ENCODE measurements at places on chromosomes 13 and 19.

GRCh38 chr19:40223135-40223822 lies 3.2 kb downstream of the CCNP start:
- no peak for DNase-seq

DNA sequence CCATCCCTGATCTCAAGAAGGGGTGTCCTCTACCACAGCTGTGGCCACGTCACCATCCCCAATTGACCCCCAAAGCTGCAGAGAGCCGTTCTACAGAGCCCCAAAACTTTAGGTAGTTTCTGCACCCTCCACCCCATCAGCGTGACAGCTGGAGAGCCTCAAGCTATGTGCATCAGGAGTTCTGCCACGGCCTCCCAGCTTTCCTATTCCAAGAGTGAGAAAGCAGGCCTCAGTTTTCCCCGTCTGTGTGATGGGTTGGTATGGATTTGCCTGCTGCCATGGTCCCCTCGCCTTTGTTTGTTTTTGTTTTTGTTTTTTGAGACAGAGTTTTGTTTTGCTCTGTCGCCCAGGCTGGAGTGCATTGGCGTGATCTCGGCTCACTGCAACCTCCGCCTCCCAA lies 1.5 kb downstream of the BCL3 start:
- DNase-seq, result no peak

GRCh38 chr13:50226515-50227155 lies 211.4 kb downstream of the KCNRG start:
- no peak for DNase-seq

DNA sequence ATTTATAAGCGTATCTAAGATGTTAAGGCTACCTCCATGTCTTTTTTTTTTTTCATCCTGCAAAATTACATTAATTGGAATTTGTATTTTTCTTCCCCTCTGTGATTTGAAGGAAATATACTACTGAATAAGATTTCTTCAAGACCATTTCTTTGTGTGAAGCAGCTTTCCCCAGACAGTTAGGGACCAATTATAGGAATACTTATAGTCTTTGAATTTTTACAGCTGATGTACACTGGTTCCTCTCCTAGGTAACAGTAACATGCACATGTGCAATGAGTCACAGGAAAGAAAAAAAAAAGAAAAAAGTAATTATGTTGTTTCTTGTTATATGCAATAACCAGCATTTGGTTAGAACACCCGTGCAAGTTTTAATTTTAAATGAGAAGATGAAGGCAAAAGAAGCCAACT lies 82.0 kb downstream of the PCDH9 start:
- DNase-seq, result no peak

DNA sequence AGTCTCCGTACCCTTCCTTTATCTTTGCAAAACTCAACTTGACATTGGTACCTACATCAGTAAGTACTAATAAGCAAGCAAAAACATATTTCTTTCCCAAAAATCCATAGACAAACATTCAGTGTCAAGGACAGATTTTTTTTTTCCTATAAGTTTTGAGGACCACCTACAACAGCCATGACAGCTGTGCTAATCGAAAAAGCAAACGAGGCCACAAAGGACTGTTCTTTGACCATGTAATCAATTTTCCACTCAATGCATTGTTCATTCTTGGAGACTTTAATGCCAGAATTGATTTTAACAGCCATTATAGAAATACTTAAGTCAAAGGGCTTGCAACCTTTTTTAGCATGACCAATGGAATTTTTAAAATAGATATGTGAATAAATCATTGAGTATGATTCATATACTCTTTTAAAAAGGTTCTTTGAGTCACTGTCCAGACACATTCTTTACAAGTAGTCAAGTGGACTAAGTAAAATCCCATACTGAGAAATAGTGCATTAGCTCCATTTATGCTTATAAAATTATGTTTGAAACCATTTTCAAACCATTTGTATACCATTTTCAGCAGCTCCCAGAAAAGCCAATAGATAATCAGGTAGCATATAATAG lies 323.9 kb downstream of the MZT1 start:
- DNase-seq, result no peak

DNA sequence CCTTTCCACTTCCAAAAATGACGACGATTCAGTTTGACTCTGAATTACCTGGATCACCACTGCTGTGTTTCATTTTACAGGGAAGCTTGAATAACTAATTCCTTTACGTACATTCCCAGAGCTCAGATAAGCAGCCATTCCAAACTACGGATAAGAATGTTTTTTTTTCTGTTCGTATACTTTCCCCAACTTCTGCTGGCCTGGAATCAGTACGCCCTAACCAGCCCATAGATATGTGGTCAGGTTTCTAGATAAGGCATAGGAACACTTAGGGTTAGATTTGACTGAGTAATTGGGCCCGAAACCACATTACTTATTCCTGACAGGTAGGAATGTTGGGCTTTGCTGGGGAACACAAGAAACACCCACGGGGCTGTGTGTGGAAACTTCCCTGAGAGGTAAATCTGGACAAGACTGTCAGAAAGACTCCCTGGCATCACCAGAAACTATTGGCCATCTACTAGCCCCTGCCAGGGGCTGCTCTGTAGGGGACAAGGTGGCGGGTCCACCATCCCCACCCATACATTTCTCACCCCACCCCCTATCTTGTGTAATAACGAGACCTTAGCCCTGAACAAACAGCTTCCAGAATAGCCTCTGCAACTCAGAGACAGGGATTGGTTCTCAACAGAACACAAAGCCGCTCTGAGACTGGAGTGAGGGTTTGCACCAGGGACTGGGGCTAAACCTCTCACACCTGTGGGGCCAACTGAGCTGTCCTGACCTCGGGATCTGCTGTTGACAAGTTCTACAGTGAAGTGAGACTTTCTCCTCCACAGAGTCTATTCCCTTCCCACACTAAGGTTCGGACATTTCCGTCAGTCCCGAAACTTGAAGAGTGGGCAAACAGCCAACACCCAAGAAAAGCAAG lies 15.6 kb downstream of the RHPN2 start:
- no peak for DNase-seq

- no peak for DNase-seq
Measured at GRCh38 chr13:40460116-40460515, 206.3 kb downstream of the FOXO1 start.

DNA sequence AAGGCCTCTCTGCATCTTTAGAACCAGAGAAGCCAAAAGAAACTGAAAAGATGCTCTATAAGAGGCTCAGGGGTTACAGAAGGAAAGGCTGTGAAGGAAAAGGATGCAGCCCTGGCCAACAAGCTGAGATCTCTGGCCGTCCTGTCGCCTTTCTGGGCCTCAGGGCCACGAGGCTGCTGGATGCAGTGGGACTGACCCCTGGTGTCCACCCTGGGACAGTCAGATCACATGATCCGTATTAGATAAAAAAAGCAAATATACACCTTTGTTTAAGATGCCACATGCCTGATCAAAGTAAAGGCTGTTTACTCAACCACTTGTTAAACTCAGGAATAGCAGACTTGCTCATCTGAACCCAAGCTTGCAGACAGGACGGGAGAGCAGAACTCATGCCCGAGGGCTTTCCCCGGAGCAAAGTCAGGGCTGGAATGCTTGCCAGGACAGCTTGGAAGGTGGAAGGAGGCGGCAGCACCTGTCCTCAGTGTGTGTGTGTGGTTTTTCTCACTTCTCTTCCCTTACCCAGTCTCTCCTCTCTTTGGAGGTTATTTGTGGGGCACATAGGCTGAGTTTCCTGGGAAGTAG lies 206.5 kb upstream of the TSHZ3 start:
- DNase-seq, result no peak

DNA sequence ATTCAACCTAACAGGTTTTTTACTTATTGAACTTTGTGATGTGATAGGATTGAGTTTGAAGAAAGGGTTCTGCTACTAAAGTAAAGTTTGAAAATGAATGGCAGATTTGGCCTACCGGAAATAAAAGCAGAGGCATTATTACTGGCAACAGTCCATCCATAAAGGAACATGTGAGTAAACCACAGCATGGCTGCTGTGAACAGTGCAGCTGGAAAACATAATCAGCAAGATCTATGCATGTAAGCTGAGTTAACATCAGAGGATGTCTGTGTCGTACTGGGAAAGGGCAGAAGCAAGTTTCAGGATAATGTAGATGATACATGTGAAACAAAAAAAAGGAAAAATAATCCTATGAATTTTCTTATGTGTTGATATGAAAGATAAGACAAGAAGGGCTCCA lies 87.6 kb downstream of the CYSLTR2 start:
- DNase-seq, result no peak

GRCh38 chr19:17680230-17680722 lies 7.9 kb downstream of the UNC13A start:
- DNase-seq, result peak; percentile 25

GRCh38 chr13:108439556-108439955 lies 170.0 kb downstream of the TNFSF13B start:
- DNase-seq, result no peak

DNA sequence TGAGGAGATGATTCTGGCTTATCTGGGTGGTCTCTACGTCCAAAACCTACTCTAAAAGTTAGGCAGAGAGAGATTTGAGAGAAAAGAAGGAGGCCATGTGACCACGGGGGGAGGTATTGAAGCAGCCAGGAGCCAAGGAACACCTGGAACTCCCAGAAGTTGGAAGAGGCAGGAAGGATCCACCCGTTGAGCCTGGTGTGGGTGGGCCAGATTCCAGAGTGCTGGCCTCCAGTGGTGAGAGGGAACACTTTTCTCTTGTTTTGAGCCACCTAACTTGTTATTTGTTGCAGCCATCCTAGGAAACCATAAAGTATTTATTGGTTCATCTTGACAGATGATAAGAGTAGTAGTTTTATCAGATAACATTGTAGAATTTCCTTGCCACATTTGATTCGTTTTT lies 396.9 kb downstream of the MYO16 start:
- no peak for DNase-seq

DNA sequence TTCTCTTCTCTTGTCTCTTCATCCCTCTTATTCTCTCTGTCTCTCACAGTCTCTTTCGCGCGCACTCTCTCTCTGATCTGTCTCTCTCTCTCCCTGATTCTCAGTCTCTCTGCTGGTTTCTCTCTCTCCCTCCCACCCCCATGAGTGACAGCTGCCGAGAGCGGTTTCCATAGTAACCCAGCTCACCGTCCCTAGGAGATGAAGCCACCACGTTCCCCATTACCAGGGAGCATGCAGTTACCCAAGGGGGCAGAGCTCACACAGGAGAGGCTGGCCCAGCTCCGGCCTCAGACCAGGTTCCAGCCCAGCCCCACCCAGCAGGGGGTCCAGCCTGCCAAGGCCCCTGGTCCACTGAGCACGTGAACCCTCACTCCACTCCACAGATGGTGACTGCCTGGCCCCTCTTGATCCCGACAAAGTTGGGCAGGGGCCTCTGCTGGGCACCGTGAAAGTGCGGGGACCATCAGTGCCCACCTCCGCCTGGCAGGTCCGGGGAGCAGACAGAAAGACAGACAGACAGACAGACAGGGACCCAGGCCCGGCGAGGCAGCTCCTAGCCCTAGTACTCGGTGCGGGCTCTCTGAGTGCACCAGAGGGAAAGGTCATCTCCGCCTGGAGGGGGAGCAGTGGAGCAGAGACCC lies 50.6 kb downstream of the CELF5 start:
- DNase-seq, result peak; percentile 28

DNA sequence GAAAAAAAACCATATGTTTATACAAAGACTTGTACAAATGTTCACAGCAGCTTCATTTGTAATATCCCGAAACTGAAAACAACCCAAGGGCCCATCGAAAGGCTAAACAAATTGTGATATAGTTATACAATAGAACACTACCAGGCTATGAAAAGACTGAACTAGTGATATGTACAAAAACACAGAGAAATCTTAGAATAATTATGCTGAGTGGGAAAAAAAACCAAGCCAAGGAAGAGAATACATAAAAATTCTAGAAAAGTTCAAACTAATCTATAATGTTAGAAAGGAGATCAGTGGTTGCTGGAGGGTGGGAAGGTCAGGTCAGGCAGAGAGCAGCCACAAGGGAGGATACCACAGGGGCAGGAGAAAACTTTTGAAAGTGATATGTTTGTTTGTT lies 7.8 kb downstream of the PABPC3 start:
- no peak for DNase-seq

DNA sequence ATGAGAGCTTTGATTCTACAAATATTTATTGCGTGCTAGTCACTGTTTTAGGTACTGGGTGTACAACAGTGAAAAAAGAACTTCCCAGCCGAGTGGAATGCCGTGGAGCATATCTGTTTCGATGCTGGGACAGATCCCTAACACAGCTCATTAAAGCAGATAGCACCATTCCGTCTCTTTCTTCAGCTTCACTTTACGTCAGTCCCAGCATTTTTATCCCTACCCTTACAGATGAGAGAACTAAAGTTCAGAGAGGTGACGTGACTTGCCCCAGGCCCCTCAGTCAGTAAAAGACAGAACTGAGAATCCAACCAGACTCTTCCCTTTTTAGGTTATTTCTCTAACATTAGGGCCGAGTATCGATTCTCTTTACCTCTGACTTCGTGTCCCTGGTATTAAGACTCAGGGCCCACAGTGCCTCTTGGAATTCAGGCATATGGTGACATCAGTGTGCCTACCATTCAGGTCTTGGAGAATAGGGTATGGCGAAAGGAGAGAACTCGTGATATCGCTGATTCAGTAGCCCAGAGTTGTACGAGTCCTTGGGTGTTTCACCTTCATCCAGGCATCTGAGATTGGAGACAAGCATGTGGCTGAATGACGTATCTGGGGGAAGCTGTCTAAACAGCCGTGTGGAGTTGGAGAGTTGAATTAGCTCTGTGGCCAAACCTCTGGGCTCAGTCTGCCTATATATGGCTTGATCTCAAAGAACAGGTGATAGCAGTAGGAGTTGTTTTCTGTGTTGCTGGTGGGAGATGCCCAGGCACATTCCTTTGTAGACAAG lies 27.1 kb downstream of the ACTN4 start:
- no peak for DNase-seq

- DNase-seq, result no peak
Measured at GRCh38 chr19:47073574-47073973, 25.1 kb upstream of the TMEM160 start.

DNA sequence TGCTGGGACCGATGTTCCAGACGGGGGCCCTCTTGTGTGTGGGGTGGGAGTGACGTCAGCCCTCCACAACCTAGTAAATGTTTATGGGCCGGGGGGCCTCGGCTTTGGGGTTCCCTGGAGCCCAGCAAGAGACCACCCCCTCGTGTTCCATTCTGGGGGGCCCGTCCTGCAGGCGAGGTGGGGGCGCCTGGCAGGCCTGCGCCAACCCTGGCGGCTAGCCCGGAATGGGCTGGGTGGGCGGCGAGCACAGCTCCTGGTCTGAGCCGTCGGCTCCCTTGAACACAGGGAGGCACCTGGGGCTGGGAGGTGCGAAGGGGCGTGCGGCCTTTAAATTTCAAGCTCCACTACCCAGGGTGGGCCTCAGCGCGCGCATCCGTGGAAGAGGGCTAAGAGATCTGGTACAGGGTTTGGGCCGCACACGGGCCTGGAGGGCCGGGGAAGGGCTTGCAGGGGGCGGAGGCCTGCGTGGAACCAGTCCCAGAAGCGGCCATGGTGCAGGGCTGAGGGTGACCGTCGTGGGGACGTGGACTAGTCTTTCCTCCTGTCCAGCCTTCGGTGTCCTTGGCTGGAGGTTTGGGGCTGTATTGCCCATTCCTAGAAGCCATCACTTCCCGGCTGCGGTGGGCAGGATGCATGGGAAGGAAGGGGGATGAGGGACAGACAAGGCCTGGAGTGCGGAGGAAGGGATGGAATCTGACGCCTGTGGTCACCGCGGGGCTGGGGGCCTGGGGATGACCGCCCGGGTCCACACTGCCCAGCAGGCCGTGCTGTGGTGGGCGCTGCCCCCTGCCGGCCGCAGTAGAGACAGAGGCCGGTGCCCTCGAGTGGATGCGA lies 11.4 kb downstream of the NDUFA11 start:
- no peak for DNase-seq

All from stimulated activated CD8-positive, alpha-beta memory T cell treated with anti-CD3 and anti-CD28 coated beads, Interleukin-2, amount 100 ng/mL, for 1 hour (primary cell).